Glutamatergic neuron (in vitro differentiated cells): ENCODE measurements at places on chromosomes 13 and 19. TPM values are rescaled to one million over a fixed set of nuclear protein-coding genes. Genes with fewer than 3 reads are reported as not detected.

- DNase-seq: peak; percentile 83
Observed at GRCh38 chr19:6739390-6739882, at the start of gene TRIP10. Gene TRIP10 (plus strand): TSS chr19:6739680. CDS start chr19:6739762, 82 bp downstream.

GRCh38 chr13:27300941-27301586 is 30.4 kb downstream of the RASL11A start:
- DNase-seq: no peak

GRCh38 chr19:42361545-42361910 is 28.6 kb downstream of the CNFN start:
- DNase-seq: no peak

DNA sequence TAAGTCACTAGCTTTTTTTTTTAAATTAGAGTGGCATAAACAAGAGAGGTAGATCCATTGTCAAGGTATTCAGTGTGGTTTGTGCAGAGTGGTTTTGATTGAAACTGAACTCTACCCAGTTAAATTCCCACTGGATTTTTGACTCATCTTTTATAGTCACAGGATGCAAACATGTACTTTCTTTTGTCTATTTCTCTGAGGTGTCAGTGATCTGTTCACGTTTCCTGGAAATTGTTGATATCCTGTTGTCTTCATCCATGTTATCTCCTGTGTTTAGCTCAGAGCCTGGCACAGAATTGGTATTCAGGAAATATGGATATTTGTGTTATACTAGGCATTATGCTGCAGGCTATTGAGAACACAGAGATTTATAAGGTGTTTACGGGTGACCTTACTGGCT is 119.7 kb downstream of the PCCA start:
- no peak for DNase-seq

- DNase-seq: no peak
Observed at GRCh38 chr13:54486421-54487166, 1458.0 kb downstream of the OLFM4 start.

GRCh38 chr19:38891771-38892170 is 7.6 kb downstream of the SIRT2 start:
- no peak for DNase-seq

KLK4 gene
- 0.66 TPM for total RNA-seq

- no peak for DNase-seq
Observed at GRCh38 chr19:51621178-51621577, 9.0 kb downstream of the SIGLEC5 start.

CASP14 gene
- total RNA-seq: not detected

ZNF813 gene
- 5.2 TPM for total RNA-seq

DNA sequence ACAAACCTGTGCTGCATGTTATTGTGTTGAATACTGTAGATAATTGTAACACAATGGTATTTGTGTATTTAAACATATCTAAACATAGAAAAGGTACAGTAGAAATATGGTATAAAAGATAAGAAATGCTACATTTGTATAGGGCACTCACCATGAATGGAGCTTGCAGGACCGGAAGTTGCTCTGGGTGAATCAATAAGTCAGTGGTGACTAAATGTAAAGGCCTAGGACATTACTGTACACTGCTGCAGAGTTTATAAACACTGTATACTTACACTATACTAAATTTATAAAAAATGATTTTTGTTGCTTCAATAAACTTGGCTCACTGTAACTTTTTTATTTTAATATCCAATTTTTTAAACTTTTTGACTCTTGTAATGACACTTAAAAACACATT is 34.4 kb downstream of the LMO7 start:
- DNase-seq: no peak

- DNase-seq: no peak
Observed at GRCh38 chr19:7817801-7818200, 12.2 kb upstream of the EVI5L start.

DNA sequence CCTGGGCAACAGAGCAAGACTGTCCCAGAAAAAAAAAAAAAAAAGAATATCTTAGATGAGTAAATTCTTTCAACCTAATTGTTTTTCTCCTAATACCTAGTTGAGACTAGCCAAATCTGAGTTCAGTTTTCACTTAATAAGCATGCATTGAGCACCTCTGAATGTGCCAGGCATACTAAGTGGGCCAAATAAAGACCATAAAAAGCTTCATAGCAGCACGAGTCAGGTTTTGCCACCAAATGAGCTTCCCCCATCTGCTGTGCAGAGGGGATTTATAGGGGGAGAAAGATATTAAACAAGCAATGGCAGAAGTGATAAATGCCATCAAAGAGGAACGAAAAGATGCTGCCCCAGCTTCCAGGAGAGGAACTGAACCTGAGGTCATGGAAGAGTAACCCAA is 11.4 kb downstream of the THSD1 start:
- no peak for DNase-seq

GRCh38 chr13:98428256-98428966 is 148.5 kb downstream of the STK24 start:
- DNase-seq: no peak

DNA sequence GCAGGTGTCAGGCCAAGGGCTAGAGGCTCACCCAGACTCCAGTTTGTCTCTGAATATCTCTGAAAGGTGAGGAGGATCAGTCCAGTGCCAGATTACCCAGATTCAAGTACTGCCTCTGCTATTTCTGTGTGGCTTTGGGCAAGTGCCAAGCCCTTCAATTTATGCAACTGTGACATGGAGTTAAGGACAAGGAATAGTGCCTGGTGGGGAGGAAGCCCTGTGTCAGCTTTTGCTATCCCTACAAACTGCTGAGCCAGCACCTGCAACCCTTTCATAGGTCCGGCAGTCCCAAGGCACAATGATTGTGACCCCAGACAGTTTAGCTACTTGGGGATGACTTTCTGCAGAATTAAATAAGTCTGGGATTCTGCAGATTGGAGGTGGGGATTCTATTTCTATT is 123.0 kb downstream of the KL start:
- DNase-seq: no peak

- DNase-seq: no peak
Observed at GRCh38 chr19:32902448-32902847, 32.9 kb upstream of the SLC7A9 start.

GRCh38 chr13:33123066-33123859 is 107.0 kb downstream of the KL start:
- no peak for DNase-seq

PRR19 gene
- 1.6 TPM for total RNA-seq

NOVA2 gene
- 163 TPM for total RNA-seq

DNA sequence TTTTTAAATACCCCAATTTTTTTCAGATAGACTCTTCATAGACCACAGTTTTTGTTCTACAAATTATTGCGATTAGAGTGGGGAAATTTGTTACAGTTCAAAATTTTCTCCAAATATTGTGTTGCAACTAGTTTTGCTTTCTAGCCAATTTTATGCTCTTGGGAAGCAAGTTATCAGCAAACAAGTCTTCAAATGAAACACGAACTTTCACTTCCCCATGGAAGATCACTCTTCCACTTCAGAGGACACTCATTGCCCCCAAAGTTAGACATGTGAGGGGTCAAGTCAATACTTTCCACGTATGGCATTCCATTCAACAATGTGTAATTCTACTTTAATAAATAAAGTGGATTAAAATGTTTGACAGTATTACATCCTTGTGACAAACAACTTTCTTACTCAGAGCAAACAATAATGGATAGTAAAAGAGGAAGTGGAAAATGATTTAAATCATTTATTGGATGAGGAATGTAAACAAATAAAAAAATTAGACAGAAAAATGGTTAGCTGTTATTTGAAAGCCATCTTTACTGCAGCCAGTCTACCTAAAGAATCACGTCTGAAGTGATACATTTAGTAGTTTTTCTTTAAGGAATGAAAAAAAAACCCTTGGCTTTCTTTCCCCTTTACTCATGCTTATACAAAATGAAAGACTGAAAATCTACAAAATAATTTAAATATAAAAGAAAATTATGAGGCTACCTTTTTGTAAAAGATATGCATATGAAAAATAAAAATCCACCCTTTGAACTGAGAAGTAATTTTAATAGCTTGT is 41.2 kb upstream of the TNFSF11 start:
- no peak for DNase-seq

DNA sequence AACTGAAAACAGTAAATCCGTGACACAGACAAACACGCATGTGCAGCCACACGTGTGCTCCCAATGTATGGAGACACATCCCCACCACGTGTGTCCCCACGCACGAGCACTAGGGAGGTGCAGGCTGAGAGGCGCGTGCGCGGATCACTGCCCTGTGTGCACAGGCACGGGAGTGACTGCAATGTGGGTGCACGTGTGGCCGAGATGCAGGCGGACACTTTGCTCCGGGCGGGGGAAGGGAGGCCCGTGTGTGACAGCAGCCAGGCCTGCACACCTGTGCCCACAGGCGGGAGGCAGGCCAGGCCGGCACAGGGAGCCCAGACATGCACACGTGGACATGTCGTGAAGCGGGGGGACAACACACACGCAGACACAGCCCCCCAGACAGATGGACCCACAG is 77.0 kb downstream of the PTPRS start:
- peak; percentile 46 for DNase-seq

PABPC3 gene
- total RNA-seq: 0.22 TPM

DNA sequence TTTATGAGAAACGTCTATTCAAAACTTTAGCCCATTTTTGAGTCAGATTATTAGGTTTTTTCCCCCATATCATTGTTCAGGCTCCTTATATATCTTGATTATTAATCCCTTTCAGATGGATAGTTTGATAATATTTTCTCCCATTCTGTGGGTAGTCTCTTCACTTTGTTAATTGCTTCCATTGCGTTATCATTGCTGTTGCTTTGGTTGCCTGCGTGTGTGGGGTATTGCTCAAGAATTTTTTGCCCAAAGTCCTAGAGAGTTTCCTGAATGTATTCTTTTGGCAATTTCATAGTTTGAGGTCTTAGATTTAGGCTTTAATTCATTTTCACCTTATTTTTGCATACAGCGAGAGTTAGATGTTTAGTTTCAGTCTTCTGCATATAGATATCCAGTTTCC is 25.8 kb upstream of the PRR20A start:
- DNase-seq: no peak

SYCN gene
- not detected for total RNA-seq

DNA sequence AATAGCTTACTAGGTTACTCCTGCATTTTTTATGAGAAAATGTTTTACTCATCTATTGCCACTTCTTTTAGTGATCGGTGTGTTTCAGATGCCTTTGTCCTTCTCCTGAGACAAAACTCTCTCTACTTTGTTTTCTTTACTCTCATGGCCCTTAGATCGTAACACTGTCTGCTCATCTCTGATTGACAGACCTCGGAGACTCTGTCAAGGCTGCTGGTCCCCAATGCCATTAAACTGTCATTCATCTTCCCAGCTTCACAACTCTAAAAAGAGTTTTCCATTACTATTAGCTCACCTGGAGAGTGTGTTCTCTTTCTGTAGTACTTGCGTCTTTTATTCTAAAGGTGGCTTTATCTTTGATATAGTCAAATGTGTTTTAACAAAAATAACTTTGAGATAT is 765.2 kb downstream of the SLITRK1 start:
- DNase-seq: no peak

KCNK6 gene
- total RNA-seq: 2.7 TPM

DNA sequence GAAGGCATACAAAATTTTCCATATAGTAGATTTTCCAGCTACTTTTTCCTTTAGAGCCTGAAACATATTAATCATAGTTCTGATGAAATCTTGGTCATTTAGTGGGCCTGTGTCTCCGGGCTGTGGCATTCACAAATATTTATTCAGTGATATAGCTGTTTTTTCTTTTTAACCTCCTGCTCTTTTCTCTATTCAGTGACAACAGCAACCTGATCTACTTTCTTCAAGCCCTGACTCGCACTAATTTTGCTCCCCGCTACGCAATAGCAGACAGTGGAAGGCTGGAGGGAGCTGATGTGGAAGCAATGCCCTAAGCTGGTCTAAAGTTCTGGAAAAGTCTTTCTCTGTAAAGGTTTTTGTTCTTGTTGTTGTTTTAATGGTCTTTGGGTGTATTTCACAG is 289.7 kb downstream of the SLITRK6 start:
- no peak for DNase-seq

DNA sequence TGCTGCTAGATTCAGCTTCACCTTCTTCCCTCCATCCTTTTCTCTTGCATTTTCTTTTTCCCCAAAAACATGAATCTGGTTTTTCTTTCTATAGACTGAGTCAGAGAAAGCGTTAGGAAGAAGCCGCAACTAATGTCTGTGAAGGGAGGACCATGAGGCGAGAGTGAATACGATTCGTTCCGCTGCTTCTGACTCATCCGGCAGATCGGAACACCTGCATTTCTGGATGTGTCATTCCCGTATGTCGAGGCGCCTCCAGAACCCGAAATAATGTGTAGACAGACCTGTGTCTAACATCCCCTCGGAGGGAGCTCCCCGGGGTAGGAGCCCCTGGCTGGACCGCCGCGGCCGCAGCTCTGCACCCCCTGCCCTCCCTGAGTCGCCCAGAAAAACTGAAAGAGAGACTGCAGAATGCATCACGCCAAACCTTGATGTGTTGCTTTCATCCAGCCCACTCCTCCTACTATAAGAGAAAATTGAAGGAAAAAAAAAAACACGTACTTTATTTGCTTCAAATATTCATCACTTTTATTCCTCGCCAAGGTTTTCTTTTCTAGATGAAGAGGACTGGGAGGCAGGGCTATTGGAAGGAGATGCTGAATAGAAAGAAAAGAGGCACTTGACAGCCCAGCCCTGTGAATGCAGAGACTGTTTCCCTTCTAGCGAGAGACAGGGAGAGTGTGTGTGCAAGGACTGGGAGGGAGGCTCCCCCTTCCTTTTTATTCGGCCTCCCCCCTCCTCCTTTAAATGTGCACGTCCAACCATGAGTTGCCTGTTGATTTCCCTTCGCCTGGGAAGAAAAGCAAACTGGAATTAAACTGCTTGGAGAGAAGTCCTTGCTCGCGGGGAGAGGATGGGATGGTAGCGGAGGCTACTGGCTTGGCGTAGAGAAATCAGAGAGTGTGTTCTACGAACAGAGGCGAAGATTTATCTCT is 616 bp upstream of the PCDH17 start:
- DNase-seq: peak; percentile 37

- DNase-seq: peak; percentile 14
Observed at GRCh38 chr19:33418871-33419787, 45.6 kb downstream of the CEBPG start.

DNA sequence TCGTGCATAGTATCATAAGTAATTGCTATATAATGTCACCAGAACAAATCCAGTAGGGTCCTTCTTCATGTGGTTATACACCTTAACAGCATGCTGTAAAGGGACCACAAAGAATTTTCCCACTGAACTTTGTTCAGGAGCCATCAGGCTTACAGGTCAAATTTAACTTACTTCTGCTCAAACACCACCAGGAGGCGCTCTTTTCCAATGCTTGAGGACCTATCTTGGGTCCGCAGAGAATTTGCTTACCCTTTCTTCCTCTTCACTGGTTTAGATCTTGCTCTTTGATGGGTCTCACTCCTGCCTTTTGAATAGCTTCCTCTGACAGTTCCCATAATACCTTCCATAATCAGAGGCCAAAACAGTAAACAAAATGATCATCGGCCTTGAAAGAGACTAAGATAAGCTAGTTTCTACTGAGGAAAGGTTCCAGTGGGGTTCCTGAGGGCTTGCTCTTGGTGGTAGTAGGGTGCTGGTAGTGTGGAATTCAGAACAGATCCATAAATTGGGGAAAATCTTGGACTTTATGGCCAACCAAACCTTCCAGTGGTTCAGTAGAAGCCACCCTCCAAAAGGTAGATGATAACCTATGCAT is 37.4 kb downstream of the SCGB2B2 start:
- DNase-seq: peak; percentile 41

LRFN3 gene
- 40.6 TPM for total RNA-seq

ZNF296 gene
- total RNA-seq: 6.3 TPM

CEACAM8 gene
- not detected for total RNA-seq
